HepG2 (cell line): ENCODE measurements at places on chromosomes 4 and X.
A peak's percentile ranks its signal among the peaks of the same experiment; 100 is the strongest.

DNA sequence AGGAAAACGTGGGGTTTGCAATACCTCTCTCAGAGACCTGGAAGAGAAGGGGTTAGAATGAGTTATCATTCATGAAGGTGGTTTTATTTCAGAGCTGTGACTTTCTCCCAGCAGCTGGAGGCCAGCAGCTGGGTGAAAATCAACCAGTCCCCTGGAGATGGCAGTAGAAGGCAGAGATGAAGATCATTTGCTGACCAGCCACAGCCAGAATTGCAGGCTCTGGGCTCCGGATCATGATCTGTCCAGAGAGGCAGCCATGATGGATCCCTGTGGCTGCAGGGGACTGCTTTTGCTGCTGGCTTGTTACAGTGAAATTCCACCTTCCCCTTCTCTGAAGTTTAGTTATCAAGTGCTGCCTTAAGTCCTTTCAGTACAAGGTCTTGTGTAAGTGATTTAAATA, 46.9 kb upstream of the TAB3 start:
- peak; percentile 45 for DNase-seq

DNA sequence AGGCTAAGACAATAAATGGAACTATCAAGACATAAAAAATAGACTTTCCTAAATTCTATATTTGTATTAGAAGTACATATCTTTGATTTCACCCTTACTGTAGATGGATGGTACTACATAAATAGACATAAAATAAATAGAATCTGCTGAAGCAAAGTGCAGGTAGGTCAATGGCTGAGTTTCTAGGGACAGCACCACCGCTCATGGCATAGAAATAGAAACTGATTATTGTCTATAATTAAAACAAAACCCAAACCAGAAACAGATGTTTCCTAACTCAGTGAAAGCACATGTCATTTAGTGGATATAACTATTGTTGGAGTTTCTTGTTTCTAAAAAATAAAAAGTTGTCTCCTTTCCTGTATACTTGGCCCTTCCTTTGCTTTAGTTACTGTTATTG, 387.3 kb upstream of the ADGRL3 start:
- DNase-seq: no peak

DNA sequence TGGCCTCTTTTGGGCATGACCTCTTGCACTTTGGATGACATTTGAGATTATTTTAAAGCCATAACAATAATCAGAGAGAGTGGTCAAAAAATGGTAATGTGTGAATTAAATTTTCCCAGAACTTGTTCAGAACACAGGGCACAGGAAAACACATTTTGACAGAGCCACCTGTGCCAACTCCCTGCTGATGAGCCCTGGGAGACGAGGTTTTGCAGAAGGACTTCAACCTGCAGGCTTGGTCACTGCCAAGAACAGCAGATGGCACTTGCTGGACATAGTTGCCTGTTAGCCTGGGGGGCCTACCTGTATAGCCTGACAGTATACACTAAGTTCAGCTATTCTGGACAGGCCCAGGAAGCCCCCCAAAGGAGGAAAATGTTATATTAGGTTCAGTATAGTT, 277.8 kb upstream of the EMCN start:
- no peak for DNase-seq

GRCh38 chr4:187656959-187657358, 338.6 kb upstream of the ZFP42 start:
- DNase-seq: no peak

DNA sequence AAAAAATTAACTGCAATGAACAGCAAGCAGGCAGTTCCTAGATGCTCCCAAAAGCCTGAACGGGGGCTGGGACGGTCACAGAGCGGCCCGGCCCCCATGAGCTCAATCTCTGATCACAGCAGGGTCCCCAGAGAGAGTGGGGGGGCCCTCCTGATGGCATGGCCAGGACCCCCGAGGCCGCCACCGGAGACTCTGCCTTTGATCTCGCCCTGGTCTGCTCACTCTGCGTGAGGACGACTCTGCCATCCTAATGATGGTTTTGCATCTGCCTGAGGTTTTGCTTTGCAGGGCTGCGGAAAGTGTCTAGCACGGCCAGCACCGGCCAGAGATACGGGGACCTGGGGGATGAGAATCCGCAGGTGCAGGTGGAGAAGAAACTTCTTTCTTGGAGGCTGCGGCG, 103.8 kb downstream of the SHOX start:
- DNase-seq: no peak

- no peak for DNase-seq
Observed at GRCh38 chr4:3302173-3302785, 9.5 kb downstream of the RGS12 start.

DNA sequence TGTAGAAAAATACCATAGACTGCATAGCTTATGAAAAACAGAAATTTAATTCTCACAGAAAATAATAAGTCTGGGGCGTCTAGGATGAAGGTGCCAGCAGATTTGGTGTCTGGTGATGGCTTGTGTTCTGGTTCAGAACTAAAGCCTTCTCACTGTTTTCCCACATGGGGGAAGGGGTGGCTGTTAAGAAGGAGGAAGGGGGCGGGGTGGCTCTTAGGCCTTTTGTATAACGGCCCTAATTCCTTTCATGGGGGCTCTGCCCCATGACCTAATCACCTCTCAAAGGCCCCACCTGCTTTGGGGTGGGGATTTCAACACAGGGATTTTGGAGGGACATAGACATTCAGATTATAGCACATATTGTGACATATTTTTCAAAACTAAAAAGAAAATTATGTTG, 173.2 kb upstream of the TECRL start:
- no peak for DNase-seq

DNA sequence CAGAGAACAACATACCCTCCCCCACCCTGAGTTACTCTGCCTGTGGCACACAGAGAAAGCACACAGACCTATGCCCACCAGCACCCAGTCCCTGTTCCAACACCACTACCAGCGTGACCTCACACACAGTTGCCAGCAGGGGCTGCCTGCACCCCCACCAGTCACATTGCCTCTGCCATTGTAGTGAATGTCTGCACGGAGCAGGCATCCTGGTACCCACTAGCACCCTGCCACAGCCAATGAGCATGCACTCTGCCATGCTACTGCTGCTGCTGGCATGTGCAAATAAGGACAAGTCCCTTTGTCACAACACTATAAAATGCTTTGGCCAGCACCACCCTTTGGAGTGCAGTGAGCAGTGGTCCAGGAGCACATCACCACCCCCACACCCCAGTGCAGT, 47.1 kb downstream of the DACH2 start:
- no peak for DNase-seq

- DNase-seq: no peak
Observed at GRCh38 chr4:14783011-14783877, 219.0 kb upstream of the CPEB2 start.

GRCh38 chr4:48493452-48494100, 3.5 kb downstream of the ZAR1 start:
- no peak for DNase-seq

DNA sequence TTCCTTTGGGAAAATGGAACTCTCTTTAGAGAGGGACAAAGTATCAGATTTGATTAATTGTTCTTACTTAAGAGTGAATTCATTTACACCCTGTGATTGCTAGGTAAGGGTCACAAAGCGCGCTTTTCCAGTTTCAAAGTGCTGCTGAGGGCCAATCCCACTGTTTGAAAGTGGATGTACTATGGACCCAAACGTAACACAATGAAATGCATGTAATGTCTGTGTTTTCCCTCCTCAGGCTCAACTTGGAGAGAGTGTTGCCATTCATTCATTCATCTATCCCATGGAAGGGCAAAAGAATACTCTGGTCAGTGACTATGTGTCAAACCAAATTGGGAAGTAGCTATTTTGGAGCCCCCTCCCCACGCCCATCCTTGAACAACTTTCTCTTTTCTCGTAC, 16.1 kb downstream of the IGSF1 start:
- DNase-seq: peak; percentile 25

DNA sequence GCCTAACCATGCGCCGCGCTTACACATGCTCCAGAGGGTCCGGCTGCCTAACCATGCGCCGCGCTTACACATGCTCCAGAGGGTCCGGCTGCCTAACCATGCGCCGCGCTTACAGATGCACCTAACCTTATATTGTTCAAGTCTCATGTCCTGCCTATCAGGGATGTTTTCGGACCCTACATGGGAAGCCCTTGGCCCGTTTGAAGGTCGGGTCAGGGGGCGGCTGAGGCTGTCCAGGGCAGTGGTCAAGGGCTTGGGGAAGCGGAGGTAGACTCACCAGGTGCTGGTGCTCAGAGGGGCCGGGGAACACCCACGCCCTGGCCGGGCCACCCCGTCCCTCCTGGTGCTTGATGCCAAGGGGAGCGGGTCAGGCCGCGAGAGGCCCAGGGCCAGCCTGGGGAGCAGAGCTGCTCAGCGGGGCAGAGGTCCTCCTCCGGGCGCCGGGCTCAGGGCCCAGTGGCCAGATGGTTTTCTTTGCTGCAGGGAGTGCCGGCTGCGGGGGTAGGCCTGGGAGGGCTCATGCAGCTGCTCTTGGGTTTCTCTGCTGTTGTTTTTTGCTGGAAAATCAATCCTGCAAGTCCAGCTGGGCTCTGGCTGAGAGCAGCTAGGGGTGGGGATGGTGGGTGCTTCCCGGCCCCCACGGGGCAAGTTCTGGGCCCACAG, 35.4 kb upstream of the SPON2 start:
- DNase-seq: no peak

DNA sequence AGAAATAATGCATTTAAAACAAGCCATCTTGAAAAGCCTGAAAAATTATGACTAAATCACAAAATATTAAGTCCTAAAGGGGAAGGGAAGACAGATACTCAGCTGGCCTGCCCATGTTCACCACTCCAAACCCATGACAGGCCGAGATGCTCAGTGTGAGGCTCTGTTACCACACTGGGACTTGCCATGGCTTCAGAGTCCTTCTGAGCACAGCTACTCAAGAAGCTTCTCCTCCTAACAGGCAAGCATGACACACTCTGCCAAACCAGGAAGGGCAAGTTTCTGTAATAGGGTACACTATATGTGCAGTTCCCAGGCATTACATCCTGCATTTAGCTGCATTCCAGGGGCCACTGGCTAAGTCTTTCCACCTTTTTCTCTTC, 34.0 kb upstream of the CYBB start:
- DNase-seq: no peak

- no peak for DNase-seq
Observed at GRCh38 chrX:9327747-9328145, 137.1 kb upstream of the TBL1X start.

- no peak for DNase-seq
Observed at GRCh38 chr4:113293674-113294073, 244.2 kb downstream of the ANK2 start.

GRCh38 chr4:17623451-17624001, 9.1 kb downstream of the MED28 start:
- no peak for DNase-seq

GRCh38 chr4:5553801-5554200, 154.6 kb downstream of the EVC2 start:
- no peak for DNase-seq

GRCh38 chr4:174245714-174246113, 37.8 kb downstream of the FBXO8 start:
- DNase-seq: no peak

GRCh38 chrX:66408507-66408906, 230.4 kb downstream of the EDA2R start:
- no peak for DNase-seq

DNA sequence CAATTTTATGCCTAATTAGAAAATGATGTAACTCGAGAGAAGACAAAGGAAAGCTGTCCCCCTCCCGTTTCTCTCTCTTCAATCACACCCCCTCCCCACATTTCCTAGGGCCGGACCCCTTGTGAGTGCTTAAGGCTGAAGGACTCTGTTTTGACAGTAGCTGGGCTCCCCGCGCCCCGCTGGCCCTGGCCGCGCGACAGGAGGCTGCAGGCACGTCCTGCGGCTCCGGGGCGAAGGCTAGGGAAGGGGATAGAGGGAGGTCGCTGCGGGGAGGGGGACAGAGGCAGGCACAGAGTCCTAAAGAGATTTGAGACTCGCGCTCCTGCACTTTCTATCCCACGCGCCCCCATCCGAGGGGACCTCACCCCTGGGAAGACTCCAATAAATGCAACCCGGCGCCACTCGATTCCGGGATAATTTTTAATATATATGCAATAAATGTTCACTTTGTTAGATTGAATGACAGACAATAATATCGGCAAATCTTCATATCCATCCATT, 56.2 kb upstream of the TMEM33 start:
- DNase-seq: no peak

DNA sequence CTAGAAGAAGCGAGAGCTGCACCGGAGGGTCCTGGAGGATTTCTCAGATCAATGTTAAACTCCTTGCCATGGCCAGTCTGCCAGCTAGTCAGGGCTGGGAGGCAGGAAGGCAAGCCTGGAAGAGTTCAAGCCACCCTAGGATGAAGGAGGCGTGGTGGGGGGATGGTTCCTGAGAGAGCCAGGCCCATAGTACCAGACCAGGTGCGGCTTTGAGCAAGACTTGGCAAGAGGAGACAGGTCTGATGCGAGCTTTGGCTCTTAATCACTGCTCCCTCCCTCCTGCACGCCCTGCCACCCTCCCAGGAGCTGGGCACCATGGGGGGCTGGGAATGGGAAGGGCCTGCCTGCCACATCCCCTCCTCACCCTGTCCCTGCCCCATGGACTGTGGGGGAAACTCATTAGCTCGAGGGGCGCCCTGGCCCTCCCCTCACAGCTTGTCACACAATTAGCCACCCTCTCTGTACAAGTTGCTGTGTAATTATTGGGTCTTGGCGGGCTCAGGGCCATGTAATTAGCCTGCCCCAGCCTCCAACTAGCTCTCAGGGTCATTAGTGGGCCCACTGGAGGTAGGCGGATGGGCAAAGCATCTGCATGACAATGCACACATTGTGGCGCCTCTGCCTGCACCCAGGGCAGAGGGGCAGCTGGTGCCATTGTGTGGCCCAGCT, 50.3 kb downstream of the EFNB1 start:
- DNase-seq: no peak

GRCh38 chrX:40132751-40133150, 35.0 kb upstream of the BCOR start:
- no peak for DNase-seq

DNA sequence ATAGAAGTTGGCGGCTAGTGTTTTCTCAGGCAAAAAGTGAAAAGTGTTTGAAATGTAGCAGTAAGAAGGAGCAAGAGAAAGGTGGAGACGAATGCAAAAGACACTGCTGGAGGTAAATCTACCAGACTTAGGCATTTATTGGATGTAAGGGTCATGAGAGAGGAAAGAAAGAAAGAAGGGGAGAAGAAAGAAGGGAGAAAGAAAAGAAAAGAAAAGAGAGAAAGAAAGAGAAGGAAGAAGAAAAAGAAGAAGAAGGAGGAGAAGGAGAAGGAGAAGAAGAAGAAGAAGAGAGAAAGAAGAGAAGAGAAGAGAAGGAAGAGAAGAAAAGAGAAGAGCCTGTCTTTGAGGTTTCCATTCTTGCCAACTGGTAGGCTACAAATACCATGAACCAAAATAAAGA, 31.2 kb downstream of the OPHN1 start:
- DNase-seq: no peak
